Mucosa of gallbladder (tissue), 1 donor: ENCODE measurements at places on chromosomes 4 and X. TPM values are rescaled to one million over a fixed set of nuclear protein-coding genes. Genes with fewer than 3 reads are reported as not detected.

DNA sequence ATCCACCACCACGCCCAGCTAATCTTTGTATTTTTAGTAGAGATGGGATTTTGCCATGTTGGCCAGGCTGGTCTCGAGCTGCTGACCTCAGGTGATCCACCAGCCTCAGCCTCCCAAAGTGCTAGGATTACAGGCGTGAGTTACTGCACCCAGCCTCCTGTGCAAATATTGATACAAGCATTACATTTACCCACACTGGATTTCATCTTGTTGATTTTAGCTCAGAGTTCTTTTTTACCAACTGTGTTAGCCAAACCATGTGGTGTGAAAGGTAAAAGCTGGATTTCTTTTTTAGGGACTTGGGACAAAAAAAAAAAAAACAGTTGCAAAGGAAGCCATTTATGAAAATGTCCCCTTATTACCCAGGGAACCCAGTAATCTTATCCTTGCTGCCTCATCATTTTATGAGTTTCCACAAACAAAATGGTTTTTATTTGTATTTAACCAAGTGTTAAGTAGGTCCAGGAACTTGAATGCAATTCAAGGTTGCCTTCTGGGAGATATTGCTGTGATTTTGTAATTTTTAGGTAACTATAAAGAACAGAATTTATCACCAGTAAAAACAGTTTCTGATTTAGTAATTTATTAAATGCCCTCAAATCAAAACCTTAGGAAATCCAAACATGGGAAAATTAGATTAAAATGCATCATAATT, 202.5 kb downstream of the PALLD start:
- DNase-seq, result no peak

- no peak for DNase-seq
Measured at GRCh38 chr4:111266937-111267336, 644.1 kb upstream of the PITX2 start.

The GAGE2A gene
- not detected for total RNA-seq

The PHEX gene
- total RNA-seq, result 1.1 TPM

DNA sequence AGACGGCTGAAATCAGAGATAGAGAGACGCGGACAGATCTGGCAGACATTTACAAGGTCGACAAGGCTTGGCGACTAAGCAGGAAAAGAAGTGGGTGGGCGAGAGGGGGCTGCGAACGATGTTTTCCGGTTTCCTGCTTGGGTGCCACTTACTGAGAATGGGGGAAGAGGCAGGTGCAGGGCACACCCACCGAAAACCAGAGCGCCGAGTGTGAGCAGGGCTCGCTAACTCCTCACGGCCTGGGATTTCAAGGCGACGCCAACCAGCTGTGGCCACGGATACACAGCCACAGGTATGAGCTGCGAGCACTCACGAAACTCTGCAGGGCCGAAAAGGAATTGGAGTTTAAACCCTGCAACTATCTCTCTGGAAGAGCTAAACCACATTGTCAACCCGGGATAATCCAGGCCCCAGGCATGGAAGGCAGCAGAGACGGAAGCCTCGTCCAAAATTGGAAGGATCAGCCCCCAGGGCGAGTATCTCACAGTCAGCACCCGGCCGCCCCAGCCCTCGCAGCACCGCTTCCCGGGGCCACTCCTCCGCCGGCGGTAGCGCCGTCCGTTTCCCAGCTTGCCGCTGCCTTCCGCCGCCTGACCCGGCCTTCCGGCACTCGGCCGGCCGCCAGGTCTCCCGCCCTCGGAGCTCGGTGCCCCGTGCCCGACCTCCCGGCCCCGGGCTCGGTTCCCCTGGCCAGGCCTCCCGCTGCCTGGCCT, 778 bp downstream of the CASP3 start:
- DNase-seq, result peak; percentile 59
